Stimulated activated CD4-positive, alpha-beta T cell treated with anti-CD3 and anti-CD28 coated beads, Interleukin-1b, Interleukin-23, amount 100 ng/mL, for 1 hour (primary cell): ENCODE measurements at places on chromosomes 4 and X.
A peak's percentile ranks its signal among the peaks of the same experiment; 100 is the strongest.

DNA sequence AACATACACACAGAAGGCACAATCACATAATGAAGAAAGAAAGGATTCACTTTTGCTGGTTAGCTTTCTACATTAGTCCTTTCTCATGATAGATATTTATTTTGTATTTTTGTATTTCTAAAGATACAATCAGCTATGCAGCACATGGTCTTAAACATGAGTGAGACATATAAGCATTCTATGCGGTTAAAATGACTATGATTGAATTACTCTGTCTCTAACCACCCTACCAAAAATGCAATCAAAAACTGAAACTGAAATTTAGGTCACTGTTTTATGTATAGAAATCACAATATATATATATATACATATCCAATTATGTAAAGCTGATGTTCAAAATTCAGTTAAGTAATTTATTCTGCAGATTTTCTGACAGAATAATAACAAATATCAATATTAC, 21.9 kb downstream of the CXXC4 start:
- no peak for DNase-seq

- no peak for DNase-seq
Observed at GRCh38 chr4:155944516-155944915, 9.2 kb downstream of the CTSO start.

GRCh38 chrX:119238557-119238956, 2.5 kb downstream of the PGRMC1 start:
- DNase-seq = no peak

GRCh38 chr4:126856906-126857305, 775.9 kb upstream of the INTU start:
- no peak for DNase-seq

GRCh38 chrX:128800138-128800537, 723.2 kb downstream of the SMARCA1 start:
- DNase-seq = no peak

- no peak for DNase-seq
Observed at GRCh38 chr4:97367878-97368277, 775.4 kb downstream of the STPG2 start.

DNA sequence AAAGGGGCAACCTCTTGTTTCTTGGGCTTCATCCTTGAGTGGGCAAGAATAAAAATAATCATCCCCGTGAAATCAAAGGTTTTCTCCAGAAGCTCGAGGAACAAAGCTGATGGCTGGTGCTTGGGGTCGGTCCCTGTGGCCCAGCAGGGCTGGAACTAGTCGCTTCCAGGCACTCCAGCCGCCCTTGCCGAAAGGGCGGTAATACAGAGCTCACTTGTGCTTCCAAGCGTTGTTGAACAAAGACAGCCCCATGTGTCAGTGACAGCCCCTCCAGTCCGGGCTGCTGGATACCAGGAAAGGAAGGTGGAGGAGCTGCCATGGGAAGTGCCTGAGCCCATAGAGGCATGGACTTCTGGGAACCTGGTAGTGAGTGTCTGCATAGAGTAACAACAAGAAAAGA, 5.2 kb downstream of the HELT start:
- no peak for DNase-seq

- no peak for DNase-seq
Observed at GRCh38 chr4:25609976-25610375, 45.7 kb upstream of the SLC34A2 start.

GRCh38 chrX:38627683-38628082, 66.3 kb downstream of the TSPAN7 start:
- no peak for DNase-seq

DNA sequence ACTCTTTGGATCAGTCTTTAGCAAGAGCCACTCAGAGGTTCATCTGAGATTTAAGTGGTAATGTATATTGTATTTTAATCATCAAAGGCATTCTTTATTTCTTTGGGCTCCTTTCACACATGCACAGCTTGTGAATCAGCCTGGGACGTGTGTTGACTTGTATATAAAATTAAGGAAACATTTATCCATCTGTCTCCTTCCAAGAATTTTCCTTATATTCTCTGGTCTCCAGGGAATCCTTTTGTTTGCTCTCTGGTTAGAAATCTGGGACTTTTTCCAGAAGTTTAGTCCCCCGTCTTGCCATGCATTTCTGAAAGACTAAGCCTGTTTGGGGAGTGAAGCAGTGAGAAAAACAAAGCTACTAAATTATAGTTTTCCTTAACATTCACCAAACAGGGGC, 212.3 kb downstream of the DCAF12L2 start:
- no peak for DNase-seq

GRCh38 chr4:18234108-18234507, 212.6 kb upstream of the LCORL start:
- no peak for DNase-seq

DNA sequence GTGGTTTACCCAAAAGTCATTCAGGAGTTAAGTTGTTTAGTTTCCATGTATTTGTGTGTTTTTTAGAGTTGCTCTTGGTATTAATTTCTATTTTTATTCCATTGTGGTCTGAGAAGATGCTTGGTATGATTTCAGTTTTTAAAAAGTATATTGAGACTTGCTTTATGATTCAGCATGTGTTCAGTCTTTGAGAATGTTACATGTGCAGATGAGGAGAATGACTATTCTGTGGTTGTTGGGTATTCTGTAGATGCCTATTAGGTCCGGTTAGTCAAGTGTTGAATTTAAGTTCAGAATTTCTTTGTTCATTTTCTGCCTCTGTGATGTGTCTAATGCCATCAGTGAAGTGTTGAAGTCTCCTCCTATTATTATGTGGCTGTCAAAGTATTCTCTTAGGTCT, 249.4 kb downstream of the ARHGAP10 start:
- DNase-seq = no peak

DNA sequence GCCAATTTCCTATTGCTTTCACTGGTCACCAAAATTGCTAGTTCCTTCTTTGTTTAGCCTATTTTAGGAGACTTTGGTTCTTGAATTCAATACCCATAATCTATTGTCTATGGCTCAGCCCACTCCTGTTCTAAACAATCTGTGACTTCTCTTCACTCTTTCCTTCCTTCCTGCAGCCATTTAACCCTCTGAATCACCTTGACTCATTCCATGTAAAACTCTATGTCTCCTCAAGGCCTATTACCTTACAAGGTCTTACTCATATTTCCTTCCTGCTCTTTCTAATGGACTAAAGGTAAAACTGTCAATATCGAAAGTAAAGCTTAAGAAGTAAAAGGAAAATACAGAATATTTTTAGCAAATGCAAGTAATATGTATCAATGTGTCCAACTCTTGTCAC, 301.6 kb downstream of the ARHGAP24 start:
- DNase-seq = no peak

- no peak for DNase-seq
Observed at GRCh38 chrX:27307546-27307945, 155.6 kb downstream of the PPP4R3C start.

GRCh38 chr4:41257257-41257901, 651 bp downstream of the UCHL1 start:
- DNase-seq = peak; percentile 14

- DNase-seq = no peak
Observed at GRCh38 chrX:2243913-2244460, 256.8 kb downstream of the DHRSX start.

DNA sequence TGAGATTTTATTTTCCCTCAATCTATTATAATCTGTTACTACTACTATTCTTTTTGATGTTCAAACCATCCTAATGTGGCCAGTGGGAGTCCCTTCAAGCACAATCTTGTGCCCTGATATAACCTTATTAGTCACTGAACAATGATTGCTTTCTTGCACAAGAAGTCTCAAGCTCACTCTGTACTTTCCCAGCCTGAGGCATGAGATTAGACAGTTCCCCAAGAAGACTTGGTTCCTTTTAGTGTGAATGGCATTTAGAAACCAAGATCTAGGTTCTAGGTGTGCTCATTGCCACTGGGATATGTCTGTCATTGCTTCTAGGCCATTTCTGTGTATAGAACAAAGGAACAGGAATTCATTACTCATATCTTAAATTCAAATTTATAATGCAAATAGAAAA, 28.0 kb upstream of the RBM41 start:
- DNase-seq = no peak

DNA sequence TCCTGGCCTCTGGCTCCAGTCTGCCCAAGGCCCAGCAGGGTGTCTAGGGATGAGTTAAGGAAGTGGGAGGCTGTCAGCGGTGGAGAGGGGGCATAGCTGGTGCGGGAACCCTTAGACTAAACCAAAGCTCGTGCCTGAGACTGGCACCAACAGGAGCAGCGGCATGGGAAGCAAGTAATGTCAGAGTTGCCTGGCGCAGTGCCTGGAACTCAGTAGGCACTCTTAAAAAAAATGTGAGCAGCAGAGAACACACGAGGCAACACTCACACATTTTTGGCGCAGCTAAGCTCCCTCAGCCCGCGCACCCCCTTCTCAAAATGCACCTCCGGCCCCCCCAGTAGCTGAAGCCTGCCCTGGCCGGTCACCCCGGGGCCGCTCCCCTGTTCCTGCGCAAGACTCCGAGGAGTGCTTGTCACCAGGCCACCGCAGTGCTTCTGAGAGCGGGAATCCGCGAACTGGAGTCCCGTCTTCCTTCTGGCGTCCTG, 583 bp downstream of the GABRE start:
- DNase-seq = no peak

GRCh38 chrX:148185631-148186030, 204.5 kb downstream of the FMR1NB start:
- no peak for DNase-seq

DNA sequence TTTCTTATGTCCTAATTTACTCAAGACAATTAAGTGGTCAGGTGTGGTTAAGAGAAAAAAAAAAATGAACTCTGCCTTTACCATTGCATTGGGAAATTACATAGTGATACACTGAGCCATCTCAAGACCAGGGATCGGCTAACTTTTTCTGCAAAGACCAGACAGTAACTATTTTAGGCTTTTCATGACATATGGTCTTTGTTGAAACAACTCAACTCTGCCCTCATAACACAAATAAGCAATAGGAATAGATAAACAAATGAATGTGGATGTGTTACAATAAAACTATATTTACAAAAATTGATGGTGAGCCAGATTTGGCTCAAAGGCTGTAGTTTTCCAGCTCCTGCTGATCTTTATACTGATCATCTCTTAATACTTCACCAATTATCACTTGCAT, 632.6 kb upstream of the INTU start:
- no peak for DNase-seq

GRCh38 chr4:10455133-10455532, 2.1 kb downstream of the ZNF518B start:
- no peak for DNase-seq

DNA sequence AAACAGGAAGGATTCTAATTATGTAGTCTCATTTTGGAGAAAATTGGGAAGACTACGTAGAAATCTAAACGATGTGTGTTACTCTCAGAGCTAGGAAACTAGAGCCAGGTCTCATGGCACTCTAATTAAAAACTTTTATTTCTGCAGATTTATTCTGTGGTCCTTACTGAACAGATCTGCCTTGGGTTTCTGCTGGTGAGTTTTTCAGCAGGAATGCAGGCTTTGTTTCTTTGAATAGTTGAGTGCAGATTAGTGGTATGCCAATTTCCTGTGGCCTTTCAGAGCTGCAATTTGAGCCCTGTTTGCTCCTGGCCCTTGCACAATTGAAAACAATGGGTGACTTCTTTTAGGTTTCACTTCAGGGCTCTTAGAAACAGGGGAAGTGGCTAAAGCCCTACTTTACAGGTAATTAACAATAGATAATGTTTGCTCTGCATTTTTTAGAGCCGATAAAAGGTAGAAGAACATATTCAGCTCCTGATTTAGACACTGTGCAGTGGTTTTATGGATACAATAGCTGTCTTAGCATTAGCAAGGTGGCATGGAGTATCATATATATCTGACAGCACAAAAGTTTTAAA, 21.8 kb downstream of the SPRY1 start:
- no peak for DNase-seq

- DNase-seq = no peak
Observed at GRCh38 chrX:42023122-42023521, 99.8 kb upstream of the CASK start.

GRCh38 chrX:3286196-3286945, 60.1 kb downstream of the MXRA5 start:
- DNase-seq = no peak

DNA sequence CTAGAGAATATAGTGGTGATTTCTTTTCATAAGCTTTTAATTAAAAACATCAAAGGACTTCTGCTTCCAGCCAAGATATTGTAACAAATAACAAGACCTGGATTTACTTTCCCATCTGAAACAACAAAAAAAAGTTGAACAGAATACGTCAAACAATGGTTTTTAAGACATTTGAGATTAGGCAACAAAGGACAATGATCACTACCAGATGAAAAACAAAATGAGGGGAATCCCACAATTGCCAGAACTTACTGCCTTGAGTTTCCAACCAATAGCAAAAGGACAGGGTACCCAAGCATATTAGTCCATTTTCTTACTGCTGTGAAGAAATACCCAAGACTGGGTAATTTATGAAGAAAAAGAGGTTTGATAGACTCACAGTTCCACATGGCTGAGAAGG, 341.4 kb upstream of the INTU start:
- no peak for DNase-seq

- no peak for DNase-seq
Observed at GRCh38 chrX:15916704-15917084, 62.1 kb upstream of the AP1S2 start.

- DNase-seq = no peak
Observed at GRCh38 chr4:174540175-174540574, 17.9 kb upstream of the HPGD start.

- no peak for DNase-seq
Observed at GRCh38 chrX:107940095-107940494, 42.1 kb downstream of the TEX13B start.

- DNase-seq = no peak
Observed at GRCh38 chr4:138796761-138797160, 218.8 kb upstream of the NOCT start.

DNA sequence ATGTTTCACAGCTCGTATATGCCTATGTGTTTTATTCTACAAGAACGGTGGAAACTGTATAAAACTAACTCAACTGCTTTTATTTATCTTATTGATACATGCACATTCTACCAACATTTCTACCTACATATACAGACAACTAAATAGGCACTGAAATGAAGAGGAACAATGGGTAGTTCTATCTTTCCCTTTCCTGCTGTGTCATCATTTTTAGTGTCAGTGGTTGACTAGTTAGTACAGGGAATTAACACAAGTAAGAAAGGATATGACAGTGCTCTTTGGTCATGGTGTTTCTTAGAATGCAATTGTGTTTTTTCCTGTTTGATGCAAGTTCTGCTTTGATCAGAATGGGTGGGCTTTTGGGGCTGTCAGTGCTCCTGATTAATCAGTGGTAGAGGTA, 293.8 kb upstream of the CTSO start:
- DNase-seq = no peak

GRCh38 chr4:17165286-17165685, 266.8 kb upstream of the LDB2 start:
- no peak for DNase-seq

DNA sequence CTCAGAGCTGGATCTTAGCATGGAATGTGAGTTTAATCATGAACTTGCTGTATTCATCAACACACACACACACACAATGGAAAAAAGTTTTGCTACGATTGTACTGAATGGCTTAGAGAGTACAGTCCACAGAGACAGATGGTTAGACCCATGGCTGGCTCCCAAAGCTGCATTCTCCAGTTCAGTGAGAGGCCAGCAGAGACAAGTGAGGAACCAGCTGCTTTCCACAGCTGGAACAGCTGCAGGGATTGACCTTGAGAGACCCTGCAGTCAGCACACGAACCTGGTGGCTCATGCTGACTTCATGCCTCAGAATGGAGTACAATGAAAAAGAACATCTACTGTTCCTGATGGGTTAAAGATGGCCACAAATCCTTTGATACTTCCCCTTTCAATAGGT, 94.5 kb downstream of the DHX15 start:
- no peak for DNase-seq

GRCh38 chrX:19810802-19811201, 76.6 kb downstream of the SH3KBP1 start:
- DNase-seq = no peak
